ENCODE measurements at places on chromosomes 7 and 10. TPM values are rescaled to one million over a fixed set of nuclear protein-coding genes. Genes with fewer than 3 reads are reported as not detected.

GRCh38 chr10:87849001-87849400 is 14.3 kb downstream of the KLLN start:
- peak; percentile 53 for DNase-seq

GRCh38 chr10:123069246-123069986 is 60.6 kb downstream of the ACADSB start:
- no peak for DNase-seq

Gene KCNH2
- 1.2 TPM for total RNA-seq

- no peak for DNase-seq
Observed at GRCh38 chr7:100007887-100008286, 7.5 kb upstream of the ZKSCAN1 start.

- peak; percentile 34 for DNase-seq
Observed at GRCh38 chr10:97821308-97822038, 28.2 kb upstream of the GOLGA7B start.
